ENCODE measurements at places on chromosomes 6 and 20.

DNA sequence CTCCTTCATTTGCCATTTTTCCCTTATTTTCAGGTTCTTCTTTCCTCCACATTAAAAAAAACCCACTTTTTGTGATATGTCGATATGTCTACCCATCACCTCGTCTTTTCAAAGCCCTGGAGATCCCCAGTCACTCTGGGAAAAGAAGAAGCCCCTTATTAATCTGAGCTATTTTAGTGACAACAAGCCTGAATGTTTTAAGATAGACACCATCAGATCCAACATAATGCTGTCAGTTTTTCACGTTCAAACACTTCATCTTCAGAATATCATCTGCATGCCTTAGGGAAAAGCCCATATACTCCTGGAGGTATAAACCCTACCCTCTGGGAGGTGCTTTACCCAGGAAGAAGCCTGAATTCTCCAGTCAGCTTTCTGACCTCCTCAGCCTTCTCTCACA, 464.0 kb upstream of the CDH4 start:
- DNase-seq: no peak

DNA sequence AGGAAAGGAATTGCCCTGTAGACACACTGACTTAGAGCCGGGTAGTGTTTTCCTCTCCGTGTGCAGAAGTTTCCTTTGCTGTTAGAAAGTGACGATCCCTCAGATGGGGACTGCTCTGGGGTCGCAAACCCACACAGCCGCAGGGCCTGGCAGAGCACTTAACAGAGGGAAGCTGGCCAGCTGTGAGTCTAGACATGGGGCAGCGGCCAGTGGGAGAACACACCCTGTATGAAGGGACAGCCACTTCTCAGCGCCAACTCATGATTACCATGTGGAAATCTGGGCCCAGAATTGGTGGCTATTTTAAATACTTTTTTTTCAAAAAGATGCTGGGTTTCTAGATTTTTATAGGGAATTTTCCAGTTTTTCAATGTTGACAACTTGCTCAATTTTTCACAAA, 39.4 kb downstream of the SLC9A8 start:
- no peak for DNase-seq

DNA sequence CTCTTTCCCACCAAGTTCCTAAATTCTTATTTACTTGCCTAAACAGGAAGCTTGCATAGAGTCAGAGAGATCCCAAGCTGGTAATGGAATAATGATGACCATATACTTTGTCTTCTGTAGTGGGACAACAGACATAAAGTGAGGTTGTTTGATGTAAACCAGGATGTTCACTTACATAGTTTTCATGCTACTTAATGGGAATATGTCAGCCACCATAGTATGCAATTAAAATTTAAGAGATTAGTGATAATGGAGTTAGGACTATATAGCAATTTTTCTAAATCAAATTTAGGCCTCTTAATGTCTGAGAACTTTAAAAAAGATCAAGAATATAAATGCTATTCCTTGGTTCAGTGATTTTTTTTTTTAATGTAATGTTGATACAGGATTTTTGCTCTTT, 180.6 kb downstream of the BCKDHB start:
- no peak for DNase-seq

DNA sequence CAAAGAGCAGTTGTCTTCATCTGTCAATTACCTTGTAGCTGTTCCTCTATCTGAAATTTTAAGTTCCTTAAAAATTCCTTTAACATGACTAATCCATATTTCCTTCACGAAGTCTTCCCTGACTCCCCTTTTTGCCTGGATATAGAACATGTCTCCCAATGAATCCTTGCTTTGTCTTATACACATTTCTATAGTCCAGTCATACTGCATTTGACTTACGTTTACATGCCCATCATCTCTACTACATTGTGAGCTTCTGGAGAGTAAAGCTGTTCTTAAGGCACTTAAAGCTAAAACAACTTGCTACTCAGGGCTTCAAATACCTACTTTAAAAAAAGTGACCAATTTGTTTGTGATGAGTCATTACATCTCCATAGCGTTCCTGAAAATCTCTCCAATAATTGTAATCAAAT, 4.9 kb downstream of the REV3L start:
- DNase-seq: peak; percentile 33

GRCh38 chr20:58760856-58761255, 68.3 kb downstream of the NPEPL1 start:
- no peak for DNase-seq

DNA sequence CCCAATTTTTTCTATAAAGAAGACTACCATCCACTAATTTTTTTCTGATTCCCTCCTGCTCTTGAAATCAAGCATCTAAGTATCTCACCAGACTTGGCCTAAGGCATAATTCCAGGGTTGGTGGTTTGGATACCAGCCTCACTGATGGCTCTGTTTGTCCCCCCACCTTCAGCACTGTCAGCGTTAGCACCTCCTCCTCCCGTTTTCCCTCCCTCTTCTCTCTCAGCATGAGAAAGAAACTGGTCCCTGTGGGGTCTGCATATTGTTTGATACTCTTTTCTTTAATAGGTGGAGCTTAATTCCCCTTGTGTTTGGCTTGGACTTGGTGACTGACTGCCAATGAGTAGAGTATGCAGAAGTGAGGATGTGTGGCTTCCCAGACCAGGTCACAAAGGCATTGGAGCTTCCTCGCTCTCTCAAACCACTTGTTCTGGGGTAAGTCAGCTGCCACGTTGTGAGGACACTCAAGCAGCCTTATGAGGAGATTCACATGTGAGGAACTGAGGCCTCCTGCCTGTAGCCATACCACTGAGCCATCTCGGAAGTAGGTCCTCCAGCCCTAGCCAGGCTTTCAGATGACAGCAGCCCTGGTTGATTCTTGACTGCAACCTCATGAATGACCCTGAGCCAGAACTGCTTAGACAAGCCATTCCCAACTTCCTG, 65.2 kb downstream of the RIOK1 start:
- no peak for DNase-seq

GRCh38 chr20:4637081-4637797, 84.5 kb upstream of the PRND start:
- DNase-seq: no peak

DNA sequence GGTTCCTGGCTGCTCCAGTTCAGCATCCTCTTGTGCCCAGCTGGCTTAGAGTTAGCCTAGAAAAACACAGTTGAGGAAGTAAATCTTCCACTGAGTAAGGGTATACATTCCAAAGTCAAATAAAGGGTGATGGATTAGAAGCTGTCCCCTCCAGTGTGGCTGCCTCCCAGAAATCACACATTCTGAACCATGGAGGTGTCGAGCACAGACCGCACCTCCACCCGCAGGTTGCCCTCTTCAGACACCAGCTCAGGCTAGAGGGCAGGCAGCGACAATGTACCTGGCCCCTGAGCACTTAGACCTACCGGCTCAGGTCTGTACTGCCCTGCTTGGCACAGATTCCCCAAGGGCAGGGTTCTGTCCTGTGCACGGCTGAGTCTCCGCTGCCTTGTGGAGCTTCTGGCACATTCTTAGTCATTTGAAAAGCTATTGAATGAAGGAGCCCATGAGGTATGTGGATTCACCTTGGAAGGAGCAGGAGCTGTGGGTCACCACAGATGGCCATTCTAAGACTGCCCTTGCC, 118.1 kb downstream of the FAM120B start:
- DNase-seq: no peak

All from NAMALWA (cell line).